ENCODE measurements at places on chromosomes 2 and 18.

- no peak for DNase-seq
Measured at GRCh38 chr2:139083121-139083520, 302.9 kb upstream of the NXPH2 start.

- DNase-seq = no peak
Measured at GRCh38 chr2:209091056-209091455, 332.8 kb upstream of the MAP2 start.

- no peak for DNase-seq
Measured at GRCh38 chr2:224312741-224313140, 89.2 kb downstream of the FAM124B start.

DNA sequence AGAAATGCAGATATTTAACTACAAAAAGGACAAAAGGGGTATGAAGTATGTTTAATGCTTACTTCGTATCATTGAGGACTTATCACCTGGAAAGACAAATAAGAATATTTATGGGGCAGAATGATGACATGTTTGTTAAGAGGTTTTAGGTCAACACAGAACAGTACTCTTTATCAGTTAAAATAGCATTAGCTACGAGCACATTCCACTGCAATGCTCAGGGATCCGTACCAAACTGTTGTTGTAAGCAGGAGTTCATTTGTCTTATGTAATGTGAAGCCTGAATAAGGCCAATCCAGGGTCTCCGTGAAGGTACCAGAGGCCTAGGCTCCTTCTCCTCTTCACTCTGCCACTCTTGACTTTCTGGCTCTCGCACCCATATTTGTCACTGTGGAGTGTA is 465.7 kb upstream of the NRP2 start:
- DNase-seq = no peak

DNA sequence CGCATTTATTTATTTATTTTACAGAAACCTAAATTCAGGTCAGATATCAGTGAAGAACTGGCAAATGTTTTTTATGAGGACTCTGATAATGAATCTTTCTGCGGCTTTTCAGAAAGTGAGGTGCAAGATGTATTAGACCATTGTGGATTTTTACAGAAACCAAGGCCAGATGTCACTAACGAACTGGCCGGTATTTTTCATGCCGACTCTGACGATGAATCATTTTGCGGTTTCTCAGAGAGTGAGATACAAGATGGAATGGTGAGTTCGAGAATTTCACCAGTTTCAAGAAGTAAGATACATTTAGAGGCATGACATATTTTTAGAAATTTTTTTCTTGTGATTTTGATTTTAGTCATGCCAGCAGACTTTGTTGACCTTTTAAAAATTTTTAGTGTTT is 4.6 kb downstream of the CDCA7 start:
- no peak for DNase-seq

DNA sequence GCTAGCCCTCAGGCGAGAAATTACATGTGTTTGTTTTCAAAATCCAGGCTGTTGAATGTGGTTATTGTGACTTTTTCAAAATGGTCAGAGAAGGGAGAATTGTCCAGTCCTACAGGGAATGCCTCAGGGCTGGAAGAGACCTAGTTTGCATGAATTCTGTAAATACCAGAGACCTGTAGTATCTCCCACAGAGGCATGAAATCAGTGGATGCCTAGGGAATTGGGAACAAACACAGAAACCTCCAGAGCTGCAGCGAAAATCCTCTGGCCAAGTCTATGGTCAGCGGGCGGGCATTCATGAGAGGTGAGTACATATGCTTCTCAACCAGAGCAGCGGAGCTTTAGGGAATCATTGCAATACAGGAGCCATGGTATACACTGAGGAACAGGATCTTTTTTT is 1596.5 kb upstream of the NXPH2 start:
- peak; percentile 19 for DNase-seq

DNA sequence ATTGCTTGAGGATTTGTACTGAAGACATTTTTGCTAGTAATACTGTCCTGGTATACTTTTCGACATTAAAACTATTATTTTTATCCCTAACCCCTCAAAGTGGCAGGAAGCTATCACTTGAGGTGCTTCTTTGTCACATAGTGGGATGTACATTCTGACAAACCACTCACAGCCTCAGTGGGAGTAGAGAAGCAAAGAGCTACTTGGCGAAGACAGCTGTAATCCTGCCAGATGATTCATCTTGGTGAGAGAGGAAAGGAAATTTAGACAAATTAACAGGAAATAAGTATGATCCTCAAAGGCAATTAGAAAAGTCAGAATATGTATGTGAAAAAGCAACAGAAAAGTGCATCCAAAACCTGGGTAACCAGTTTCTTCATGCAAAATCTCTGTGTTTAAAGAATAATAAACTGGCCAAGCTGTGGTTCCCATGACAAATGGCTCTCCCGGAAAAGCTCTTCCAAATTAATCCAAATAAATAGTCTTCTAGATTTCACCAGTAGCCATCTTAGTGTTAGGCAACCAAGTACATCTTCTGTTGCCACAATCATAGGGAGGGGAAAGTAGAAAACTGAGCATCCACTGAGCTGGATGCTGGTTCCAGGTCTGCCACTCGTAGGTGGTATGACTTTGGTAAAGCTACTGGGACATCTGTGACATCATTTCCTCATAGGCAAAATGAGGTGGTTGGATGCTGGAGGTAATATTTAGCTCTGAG is 308.0 kb upstream of the LYPD1 start:
- no peak for DNase-seq

DNA sequence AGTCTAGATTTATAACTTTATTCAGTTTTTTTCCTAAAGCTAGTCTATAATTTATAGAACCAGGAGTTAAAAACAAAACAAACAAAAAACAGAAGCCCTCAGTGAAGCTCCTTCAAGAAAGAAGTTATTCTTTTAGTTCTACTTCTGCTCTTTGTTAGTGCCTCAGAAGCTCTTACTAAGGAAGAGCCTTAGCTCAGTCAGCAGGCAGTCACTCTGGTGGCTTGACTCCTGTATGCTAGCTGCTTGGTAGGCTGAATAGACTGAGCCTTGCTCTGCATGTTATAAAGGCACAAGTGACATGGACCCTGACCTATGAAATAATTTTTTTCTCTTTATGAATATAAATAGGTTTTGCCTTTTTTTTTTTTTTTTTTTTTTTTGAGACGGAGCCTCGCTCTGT is 24.8 kb downstream of the NCOA1 start:
- no peak for DNase-seq

DNA sequence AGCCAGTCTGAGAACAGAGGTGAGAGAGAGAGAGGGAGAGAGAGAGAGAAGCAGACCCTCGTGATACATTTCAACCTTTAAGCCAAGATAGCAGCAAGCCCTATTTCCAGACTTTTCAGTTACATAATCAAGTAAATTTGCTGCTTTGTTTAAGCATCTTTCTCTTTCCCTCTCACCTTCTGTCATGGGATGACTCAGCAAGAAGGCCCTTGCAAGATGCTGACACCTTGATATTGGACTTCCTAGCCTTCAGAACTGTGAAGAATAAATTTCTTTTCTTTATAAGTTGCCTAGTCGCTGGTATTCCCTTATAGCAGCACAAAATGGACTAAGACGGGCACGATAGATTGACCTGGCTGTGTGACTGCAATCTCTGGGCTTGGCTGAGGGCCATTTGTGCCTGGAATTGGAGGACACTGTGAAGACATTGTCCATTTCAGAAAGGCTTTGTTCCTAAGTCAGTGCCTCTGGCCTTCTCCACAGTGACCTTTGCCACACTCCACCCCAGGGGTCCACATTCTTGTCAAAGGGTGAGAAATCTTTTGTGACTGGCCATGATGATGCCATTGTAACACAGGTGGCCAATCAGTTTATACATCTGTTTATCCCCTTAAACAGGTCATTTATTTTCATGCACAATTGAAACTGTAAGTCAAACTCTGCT is 51.3 kb upstream of the ITSN2 start:
- DNase-seq = no peak

DNA sequence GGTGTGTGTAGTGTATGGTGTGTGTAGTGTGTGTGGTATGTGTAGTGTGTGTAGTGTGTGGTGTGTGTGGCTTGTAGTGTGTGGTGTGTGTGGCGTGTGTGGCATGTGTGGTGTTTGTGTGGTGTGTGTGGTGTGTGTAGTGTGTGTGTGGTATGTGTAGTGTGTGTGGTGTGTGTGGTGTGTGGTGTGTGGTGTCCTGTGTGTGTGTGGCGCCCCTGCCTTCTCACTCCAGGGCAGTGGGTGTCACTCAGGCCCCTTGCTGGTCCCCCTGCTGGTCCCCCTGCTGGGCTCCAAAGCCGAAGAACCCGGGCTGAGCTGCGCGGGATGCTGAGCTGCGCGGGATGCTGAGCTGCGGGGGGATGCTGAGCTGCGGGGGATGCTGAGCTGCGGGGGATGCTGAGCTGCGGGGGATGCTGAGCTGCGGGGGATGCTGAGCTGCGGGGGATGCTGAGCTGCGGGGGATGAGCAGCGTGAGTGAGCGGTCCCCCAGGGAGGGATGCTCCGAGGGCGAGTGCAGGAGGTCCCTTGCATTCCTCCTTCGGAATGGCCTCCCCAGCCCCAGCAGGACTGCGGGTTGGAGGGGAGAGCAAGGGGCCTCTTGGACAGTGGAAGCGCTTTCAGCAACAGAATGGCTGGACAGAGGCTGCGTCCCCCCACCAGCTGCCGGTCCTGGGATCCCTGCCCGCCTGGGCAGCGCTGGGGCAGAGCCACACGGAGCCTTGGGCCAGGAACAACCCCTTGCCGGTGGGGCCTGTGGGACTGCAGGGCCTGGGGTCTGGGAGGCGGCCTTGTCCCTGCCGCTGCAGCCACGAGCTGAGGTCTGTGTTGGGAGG is 3.4 kb upstream of the RTP5 start:
- peak; percentile 63 for DNase-seq

Data from left hindlimb (tissue), 1 donor.